ENCODE measurements at places on chromosomes 13 and 19.

- DNase-seq, result no peak
Observed at GRCh38 chr13:93843082-93843481, 616.5 kb downstream of the GPC6 start.

GRCh38 chr19:53432088-53432661 lies 391 bp downstream of the ZNF761 start:
- DNase-seq, result no peak

GRCh38 chr19:15427350-15427700 lies 8.5 kb upstream of the AKAP8L start:
- no peak for DNase-seq

DNA sequence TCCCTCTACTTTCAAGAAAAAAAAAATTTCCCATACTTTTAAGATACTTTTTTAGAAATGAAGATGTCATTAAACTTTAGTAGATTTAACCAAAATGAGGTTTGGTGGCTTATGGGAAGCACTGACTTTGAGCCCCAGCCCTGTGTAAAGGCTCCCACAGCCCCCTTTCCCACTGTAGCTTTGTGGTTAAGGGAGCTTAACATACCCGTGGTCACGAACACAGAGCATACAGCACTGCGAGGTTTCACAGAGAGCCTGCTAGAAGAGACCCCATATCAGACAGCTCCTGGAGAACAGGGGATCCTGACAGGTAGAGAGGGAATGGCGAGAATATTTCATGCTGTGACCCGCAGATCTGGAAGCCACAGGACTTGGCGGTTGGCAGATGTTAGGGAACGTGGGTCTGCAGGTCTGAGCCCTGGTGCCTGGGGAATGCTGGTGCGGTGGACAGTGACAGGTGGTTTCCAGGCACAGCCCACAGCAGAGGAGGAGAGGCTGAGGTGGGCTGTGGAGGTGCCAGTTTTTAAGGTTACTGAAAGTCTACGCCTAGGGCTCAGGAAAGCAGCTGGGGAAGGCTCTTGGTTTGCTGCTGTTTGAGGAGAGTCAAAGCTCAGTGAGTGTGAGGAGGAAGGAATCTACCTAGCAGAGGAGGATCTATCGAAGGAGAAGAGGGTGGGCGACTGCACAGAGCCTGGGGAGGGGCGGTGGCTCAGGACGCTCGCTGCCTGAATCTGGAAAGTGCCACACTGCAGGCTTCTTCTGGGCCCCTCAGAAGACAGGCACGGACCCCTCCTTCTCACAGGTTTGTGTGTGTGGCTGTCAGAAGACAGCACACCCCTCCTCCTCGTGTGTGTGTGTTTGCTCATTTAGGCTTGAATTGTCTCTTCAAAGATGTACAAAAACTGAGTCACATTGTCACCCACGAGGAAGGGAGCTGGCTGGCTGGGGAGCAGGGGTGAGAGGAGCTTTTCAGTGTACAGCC lies 49.9 kb downstream of the SLC7A9 start:
- DNase-seq, result no peak

DNA sequence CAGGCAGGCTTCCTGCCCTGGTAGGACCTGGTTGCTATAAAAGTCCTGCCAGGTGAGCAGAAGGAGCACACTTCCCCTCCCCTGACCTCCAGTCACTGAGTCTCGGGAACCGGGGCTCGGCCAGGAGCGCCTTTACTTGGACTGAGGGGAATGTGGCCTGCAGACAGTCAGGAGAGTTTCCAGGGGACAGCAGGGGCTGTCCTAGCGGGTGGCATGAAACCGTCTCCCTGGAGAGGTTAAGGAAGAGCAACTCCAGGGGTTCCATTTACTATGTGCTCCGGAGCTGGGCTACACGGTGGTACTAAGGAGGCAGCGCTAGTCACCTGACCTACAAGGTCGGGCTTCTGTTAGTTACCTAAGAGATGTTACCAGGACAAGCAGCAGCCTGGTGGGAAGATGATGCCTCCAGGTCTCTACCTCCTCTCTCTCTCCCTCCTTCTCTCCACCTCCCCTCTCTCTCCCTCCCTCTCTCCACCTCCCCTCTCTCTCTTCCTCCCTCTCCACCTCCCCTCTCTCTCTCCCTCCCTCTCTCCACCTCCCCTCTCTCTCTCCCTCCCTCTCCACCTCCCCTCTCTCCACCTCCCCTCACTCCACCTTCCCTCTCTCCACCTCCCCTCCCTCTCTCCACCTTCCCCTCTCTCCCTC lies 4.1 kb upstream of the CNOT3 start:
- DNase-seq, result no peak

- no peak for DNase-seq
Observed at GRCh38 chr19:14022469-14022868, 5.5 kb upstream of the RLN3 start.

Measured in cortex of kidney (tissue), 1 donor.